NCI-H1436 (cell line): ENCODE measurements at places on chromosomes 3 and 15.

- DNase-seq = no peak
These were observed 44.9 kb upstream of the SGO1 start for GRCh38 chr3:20230954-20231353.

DNA sequence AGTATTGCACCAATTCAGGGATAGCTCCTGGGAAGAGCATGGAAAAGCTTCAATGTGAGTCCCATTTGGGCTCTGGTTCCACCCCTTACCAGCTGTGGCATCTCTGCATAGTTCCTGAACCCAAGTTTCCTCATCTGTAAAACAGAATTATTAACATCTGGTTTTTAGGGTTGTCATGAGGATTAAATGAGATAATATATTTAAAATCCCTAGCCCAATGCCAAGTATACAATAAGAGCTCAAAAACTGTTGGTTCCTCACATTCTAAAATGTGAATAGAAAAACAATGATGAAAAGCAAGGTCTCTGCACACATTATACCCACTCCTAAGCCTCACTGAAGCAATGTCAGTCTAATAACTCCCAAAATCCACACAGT lies 237.3 kb upstream of the WNT5A start:
- DNase-seq = no peak

DNA sequence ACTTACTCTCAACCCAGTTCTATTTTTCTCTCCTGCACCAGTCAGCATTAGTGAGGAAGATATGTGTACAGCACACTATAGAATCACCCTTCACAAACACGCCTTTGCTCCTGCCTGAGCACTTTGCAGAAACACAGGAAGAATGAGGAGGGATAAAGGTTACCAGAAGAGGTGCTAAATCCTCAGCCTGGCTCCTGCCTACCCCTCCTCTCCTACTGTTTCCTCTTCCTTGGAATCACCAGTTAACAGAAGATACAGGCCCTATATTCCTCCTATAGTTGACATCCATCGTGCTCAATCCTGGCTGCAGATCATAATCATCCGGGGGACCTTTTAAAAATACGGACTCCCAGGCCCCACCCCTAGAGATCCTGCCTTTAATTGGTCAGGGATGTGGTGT lies 28.9 kb downstream of the PARP15 start:
- DNase-seq = no peak

- DNase-seq = no peak
These were observed 51.4 kb downstream of the SLC6A11 start for GRCh38 chr3:10867384-10867783.

DNA sequence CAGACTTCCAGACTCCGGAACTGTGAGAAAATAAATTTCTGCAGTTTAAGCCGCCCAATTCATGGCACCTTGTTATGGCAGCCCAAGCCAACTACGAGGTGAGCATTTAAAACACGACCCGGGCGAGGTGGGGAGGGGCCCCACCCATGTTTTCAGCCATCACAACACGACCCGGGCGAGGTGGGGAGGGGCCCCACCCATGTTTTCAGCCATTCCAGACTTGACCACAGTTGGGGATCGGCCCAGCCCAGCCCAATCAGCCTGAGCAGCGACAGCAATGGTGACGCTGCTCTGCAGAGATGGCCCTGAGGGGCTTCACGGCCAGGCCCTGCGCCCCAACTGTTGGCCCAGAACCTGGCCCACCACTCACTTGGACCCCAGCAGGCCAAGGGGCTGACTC lies 93.1 kb downstream of the ATP10A start:
- DNase-seq = no peak

- no peak for DNase-seq
These were observed 22.4 kb downstream of the MAP6D1 start for GRCh38 chr3:183802989-183803388.

GRCh38 chr3:111675846-111676210 lies 80.7 kb upstream of the ZBED2 start:
- DNase-seq = no peak

DNA sequence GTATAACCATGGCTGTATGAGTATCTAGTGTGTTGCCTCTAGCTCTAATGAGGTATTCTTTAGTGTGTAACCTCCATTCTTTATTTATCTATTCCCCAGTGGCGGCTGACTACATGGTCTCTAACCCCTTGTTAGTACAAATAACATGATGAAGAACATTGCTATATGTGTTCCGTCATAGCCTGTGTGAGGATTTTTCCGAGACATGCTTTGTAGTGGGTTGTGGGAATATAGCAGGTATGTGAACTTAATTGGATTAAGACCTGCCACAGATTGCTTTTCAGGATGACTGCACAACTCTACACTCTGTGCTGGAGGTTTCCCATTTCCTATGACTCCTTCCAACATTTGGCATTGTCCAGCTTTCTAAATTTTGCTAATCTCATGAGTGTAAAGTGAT lies 563.4 kb downstream of the ROBO1 start:
- no peak for DNase-seq

DNA sequence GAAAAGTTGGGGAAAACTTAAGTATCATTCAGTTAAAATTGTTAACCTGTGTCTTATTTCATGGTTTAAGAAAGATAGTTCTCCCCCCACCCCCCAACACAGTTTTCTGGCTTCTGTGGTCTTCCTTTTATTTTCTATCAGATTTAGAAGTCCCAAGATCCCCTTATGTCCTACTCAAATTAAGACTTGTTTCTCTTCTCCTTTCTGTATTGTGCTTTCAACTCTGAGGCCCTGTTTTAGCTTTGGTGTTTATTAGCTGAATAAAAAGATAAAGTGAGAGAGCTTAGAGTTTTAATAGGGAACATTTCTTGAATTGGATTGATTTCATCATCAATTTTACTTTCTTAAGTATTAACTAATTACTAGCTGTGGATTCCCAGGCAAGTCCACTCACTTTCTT lies 62.6 kb downstream of the AKAP13 start:
- no peak for DNase-seq

GRCh38 chr3:21564531-21564930 lies 186.5 kb downstream of the ZNF385D start:
- no peak for DNase-seq

DNA sequence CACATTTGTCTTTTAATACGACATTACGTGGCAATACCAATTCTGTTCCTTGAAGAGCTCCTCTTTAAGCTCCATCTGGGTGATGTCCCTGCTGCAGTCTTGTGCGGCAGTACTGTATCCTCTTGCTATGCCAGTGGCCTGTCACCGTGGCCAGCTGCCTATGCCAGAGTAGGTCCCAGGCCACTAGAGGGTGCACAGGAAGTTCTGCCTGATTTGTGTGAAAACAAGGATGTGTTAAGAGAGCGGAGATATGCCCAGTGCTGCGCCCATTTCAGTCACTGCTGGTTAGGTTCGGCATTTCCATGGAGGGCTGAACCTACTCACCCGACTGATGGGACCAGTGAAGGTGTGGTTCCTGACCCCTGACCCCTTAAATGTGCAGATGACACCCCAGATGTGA lies 25.2 kb downstream of the NIPA1 start:
- no peak for DNase-seq

- DNase-seq = peak; percentile 52
These were observed 766.8 kb downstream of the TBL1XR1 start for GRCh38 chr3:176430244-176431037.

- DNase-seq = no peak
These were observed 130.9 kb downstream of the PCCB start for GRCh38 chr3:136381051-136381450.

DNA sequence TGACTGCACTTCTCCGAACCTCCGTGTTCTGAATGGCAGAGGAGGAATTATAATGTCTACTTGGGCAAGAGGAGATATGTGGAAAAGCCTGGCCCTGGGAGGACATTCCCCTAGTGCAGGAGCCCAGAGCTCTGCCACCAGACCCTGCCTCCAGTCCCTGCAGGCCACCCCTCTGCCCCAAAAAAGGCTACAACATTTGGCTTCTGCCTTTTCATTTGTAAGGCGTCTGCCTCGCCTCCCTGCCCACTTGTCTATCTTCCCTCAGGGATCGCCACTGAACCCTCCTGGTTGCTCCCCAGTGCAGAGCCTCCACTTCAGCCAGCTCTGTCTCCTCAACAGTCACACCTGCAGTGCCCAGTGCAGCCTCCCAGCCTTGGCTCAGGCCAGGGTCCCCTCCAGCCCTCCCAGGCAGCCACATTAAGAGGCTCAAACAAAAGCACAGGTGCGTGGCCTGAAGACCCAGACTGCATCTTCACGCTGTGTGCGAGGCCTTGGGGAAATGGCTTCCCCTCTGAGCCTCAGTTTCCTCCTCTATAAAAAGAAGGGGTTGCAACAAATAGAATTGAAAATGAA lies 125.9 kb upstream of the SMAD3 start:
- DNase-seq = no peak

DNA sequence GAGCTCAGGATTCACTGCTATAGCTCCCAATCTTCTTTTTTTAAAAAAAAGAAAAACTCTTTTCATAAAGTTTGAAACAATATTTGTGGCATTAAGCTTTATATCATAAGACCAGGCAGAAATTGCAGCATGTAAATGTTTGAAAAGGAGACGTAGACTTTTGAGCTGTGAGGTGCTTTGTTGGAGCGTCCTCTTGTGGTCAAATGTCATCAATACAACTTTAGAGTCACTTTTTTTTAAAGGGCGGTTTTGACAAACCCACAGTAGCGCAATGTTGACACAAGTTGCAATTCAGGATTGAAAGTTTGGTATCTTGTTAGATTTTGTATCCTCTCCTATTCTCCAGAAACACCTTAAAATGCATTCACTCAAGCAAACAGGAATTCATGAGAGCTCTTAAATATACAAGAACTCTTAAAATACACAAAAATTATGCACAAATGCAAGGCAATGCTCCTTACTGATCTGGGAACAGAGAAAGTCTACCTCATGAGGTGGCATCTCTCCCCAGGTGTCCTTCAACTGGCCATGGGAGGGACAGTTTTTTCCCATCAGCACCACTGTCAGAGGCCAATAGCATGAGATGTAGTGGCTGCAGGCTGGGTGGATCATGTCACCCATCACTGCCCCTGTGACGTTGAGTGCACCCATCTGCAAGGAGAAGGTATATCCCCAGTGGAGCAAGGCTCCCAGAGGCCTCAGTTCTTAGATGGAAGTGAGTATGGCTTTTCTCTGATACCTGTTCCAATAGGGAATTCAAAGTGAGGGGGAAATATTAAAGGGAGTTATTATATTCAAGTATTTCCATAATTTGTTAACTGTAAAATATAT lies 70.7 kb downstream of the ANXA2 start:
- DNase-seq = peak; percentile 73

DNA sequence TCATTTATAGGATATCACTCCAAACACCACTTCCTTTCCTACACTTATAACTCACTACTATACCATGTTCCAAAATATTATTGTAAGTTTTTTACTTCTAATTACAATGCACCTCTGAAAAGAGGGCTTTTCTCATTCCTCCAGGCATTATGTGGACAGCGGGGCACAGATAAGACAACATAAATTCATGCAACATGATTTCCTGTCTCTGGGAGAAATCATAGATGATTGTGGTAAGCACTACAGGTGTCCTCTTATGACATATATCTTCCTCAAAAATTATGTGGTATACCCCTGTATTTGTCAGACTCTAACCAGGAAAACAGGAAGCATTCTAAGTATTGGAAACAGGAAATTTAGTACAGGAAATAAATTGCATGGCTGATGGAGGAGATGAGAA lies 45.7 kb upstream of the INO80 start:
- DNase-seq = no peak

- DNase-seq = no peak
These were observed 170.1 kb upstream of the UBE3A start for GRCh38 chr15:25608926-25609325.

DNA sequence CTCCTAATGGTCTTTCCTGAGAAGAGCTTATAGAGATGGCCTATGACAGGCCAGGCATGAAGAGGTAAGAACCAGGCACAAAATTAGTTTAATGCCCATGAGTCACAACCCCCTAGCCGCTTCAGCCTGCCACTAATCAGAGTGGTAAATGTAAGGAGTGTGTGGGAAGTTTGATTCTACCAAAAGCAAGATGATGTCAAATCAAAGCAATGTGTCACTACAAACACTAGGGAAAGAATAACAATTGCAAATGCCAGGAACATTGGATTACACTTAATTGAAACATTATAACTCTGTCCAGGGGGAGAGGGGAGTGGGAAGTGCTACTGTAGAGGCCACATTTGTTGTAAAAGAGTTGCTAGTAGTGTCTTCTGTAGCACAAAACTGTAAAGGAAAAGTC lies 596.6 kb upstream of the AGTR1 start:
- DNase-seq = no peak

DNA sequence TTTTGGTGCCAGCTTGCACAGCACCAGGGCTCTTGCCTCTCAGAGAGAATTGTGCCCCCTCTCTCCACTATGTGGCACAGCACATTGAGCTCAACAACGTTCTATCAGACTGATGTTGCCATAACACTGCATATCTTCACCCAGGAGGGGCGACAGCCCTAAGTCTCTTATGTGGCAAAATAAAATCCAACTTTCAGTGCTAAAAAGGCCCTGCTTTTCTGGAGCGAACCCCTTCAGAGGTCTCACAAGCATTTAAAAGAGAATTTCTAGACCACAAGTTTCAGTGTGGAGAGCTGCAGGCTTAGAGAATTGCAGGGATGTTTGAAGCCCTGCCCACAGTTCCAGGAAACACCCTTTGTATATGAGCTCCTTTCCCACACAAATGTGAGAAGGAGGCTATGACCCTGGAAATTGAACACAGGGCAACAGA lies 85.5 kb downstream of the LIPC start:
- DNase-seq = no peak
